ENCODE measurements at places on chromosomes 3 and 15.

DNA sequence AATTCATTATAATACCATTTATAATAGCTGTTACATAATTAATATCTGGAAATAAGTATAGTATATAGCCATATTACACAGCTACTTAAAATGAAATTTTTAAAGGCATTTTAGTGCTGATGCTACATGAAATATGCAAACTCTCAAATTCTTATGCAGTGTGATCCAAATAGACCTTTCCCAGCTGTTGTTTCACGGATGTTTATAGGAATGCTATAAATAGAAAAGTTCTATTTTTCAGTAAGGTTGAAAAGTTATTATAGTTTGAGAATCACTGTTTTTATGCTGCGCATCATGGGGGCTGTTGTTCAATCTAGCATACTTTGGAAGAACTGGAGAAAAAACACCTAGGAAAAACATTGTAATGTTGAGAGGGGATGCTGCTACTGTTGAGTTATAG lies 147.7 kb upstream of the TRIM42 start:
- no peak for DNase-seq

DNA sequence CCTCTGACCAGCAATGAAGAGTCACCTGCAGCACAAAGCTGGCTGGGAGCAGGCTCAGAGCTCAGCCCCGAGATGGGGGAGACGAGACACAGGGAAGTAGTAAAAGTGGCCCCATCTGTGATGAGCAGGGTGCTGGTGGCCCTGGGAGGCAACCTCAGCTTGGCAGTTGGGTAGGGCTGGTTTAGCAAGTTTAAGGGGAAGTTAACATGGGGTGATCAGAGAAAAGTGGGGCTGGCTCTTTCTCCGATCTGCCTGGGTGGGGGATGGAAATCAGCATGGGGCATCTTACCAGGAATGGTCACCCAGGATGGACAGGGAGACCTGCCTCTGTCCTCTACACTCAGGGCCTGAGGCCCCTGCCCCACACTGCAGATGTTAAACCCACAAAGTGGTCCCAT lies 29.9 kb upstream of the SFMBT1 start:
- DNase-seq, result no peak

DNA sequence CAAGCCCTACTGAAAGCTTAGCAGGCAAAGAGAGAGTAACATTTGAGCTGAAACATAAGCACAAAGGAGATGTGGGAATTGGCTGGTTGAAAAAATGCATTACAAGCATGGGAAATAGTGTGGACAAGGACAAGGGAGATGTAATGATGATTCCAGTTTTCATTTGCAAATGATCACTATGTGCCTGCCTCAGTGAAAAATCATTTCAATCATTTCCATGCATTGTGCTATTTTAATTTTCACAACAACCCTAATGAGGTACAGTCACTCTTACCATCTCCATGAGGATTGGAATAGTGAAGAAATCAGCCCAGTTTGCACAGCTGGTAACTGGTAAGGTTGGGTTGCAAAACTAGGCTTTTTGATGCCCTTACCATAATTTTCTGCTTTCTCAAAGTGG lies 123.2 kb downstream of the ARNT2 start:
- no peak for DNase-seq

DNA sequence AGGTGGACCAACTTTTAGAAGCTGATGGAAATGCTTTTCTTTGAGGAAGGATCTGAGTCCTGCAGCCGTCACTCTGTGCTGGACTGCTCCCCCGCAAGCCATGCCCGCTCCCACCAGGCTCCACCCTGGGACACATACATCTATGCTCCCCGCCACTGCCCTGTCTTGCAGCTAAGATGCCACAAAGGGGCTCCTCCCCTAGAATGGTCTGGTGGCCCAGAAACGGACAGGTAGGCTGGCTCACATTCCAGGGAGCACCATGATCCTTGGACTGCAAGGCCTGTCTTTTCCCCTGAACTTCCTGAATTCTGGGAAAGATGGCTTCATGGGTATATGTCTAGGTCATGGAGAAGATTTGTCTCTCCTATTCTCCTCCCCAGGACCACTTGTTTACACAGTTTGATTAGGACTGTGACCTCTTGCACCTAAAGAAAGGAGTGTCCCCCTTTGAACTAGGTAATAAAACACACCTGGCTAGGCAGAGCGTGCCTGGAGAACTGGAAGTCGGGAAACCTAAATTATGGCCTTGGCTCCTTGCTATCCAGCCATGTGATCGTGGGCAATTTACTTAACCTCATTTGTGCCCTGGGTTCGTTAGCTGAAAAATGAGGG lies 220.9 kb upstream of the BHLHE40 start:
- DNase-seq, result no peak

- DNase-seq, result peak; percentile 61
These were observed 552.9 kb upstream of the KCNMB2 start for GRCh38 chr3:177983320-177983719.

- DNase-seq, result no peak
These were observed 95.9 kb upstream of the PRR20G start for GRCh38 chr3:127383656-127384179.

DNA sequence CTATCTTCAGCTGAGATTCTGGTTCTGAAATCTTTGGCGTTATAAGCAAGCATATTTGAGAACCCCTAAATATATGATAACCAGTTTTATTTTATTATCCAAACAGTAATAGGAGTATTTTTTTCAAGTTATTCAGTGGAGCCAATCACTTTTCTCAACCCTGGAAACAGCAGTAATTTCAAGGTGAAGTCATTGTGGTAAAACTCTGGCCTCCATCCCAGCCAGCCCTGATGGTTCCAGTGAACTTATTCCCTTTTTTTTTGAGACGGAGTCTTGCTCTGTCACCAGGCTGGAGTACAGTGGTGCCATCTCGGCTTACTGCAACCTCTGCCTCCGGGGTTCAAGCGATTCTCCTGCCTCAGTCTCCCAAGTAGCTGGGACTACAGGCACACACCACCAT lies 545.4 kb upstream of the IL12A start:
- DNase-seq, result peak; percentile 87

DNA sequence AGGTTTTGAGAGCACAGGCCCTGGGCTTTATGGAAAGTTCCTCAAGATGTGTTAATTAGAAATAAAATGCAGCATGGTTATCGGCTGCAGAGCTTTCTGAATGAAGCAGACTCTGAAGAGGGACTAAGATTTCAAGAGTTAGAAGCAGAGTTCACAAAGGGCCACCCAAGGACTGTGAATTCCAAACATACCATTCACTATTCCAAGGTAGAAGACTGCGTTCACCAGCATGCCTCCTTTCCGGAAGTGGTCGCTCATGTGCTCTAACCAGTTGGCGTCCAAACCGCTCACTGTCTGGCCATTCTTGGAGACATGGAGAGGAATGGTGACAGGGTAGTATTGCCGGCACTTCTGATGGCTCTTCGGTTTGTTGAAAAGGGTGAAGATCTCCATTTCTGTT lies 104.9 kb downstream of the OXNAD1 start:
- peak; percentile 87 for DNase-seq

DNA sequence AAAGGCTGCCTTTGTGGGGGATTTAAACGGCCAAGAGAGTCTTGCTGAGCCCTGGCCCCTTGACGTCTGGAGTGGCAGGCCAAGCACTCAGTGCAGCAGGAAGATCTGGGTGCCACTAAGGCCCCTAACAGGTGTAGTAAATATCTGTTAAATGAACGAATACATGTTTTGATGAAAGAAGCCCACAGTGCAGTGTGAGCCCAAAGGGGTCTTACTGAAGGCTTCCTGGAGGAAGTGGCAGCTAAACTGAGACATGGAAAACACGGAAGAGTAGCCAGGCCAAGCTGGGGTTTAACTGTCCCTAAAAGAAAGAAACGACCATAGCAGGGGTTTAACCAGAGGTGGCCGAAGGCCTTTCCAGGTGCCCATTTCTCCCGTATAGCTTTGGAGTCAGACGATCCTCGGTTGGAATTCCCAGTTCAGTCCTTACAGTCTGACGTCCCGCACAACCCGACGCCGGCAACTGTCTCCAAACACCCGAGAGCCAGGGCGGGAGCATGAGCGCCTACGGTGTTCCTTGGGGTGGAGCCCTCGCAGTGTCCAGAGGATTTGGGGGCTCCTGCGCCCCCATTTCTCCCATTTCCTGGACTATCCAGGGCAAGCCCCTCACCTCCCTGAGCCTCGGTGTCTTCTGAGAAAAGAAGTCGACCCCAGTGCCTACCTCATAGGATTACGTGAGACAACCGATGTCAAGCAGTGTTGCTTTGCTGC lies 910 bp upstream of the ABHD6 start:
- DNase-seq, result no peak

Measured in astrocyte of the hippocampus (primary cell).